Activated CD4-positive, alpha-beta T cell treated with anti-CD3 and anti-CD28 coated beads for 1 hour (primary cell): ENCODE measurements at places on chromosomes 1 and 21.

- DNase-seq = no peak
These were observed 22.3 kb upstream of the TTF2 start for GRCh38 chr1:117037802-117038201.

DNA sequence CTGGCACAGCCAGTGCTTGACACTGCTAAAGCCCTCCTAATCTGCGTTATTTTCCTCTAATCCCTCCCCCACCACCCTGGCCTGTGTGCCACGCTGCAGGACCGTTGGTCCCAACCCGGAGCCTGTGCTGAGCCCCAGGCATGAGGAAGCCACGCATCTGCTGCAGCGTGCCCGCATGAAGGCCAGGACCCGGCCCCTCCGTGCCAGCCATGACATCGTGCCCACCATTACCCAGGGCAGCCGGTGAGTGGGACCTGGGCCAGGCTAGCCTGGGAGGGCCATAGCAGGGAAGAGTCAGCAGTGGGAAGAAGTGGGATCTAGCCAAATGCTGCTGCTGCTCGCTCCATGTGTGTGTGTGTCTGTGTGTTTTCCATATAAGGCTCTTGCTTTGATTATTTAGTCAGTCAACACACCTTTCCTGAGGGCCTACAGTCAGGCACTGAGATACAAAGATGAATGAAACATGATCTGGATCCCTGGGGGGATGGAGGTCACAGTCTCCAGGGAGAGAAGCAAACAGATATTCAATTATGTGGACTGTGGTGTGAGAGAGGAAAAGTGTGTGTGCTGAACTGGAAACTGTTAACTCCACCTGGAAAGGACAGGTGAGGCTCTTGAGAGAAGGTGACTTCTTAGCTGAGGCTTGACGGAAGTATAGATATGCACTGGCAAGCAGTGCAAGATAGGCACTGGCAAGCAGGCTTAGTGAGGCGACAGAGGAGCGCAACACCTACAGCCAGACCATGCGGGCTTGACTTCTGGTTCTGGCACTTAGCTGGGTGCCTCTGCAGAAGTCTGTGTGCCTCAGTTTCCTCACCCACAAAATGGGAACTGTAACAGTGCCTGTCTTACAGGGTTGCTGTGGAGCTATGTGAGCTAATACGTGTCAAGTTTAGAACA, 15.9 kb downstream of the KIAA1614 start:
- DNase-seq = no peak

GRCh38 chr1:238001818-238002217, 111.1 kb upstream of the ZP4 start:
- no peak for DNase-seq

DNA sequence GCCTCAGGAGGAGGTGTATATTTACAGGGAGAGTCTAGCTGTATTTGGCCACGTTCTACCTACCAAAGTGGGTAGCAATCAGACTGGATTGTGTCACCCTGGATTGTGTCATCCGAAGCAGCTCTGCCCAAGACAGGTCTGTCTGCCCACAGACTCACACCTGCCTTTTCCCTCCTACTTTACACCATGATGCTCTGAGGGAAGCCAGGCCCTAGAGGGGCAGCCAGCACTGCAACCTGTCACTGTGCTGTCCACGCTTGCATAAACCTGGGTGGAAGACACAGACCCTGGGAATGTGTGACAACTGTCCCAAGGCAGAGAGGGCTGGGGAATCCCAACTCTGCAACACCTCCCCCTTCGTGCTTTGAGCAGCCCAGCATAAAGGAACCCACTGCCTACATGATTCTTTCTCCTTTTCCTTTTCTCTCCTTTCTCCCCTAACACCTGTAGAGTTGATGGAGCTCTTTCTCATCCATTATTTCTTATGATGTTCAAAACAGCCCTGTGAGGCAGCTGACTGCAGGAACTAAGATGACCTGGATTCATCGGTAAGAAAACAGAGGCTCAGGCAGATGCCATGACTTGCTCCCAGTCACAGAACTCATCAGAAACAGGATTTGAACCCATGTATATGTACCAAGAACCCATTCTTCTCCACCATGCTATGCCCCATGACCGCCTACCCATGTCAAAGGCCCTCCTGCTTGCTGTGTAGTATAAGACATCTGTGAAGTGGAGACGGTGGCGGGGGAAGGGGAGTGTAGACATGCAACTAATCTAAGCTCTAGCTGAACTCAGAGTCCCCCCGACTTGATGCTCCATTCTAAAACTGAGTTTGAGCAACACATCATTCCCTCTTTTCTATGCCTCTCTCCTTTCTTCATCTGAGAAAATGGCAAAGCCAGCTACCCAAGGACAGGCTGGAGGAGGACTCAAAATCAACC, 55.9 kb downstream of the ITPKB start:
- DNase-seq = no peak

GRCh38 chr1:111739925-111740765, 950 bp upstream of the INKA2 start:
- no peak for DNase-seq

- no peak for DNase-seq
These were observed 82.8 kb upstream of the KCNE2 start for GRCh38 chr21:34280959-34281358.

DNA sequence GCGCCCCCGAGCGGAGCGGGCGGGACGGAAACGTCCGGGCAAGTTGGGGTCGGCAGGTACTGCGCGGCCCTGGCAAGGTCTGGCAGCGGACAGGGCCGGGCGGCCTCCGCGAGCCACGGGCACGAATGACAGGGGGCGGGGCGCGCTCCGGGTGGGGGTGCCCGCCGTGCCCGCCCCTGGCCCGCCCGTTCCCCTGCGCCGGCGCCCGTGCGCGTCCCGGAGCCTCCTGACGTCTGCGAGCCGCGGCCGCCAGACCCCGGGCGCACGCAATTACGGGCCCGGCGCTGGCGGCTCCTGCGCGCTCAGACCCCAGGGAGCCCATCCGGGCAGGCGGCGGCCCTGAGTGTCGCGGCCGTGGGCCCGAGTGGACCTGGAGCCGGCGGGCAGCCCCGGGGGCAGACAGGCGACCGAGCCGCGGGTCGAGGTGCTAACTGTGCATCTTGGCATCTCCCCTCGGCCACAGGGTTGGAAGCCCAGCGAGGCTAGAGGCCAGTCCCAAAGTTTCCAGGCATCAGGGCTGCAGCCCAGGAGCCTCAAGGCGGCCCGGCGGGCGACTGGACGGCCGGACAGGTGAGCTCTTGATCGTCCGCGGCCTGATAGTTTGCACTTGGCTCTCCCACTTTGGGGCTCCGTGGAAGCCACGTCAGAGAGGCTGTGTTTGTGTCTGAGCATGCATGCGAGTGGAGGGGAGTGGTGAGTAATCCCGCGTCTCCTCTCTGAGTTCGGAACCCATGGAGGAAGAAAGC, 918 bp downstream of the MIB2 start:
- no peak for DNase-seq

- DNase-seq = no peak
These were observed 558.2 kb upstream of the PRMT6 start for GRCh38 chr1:106498238-106498637.

DNA sequence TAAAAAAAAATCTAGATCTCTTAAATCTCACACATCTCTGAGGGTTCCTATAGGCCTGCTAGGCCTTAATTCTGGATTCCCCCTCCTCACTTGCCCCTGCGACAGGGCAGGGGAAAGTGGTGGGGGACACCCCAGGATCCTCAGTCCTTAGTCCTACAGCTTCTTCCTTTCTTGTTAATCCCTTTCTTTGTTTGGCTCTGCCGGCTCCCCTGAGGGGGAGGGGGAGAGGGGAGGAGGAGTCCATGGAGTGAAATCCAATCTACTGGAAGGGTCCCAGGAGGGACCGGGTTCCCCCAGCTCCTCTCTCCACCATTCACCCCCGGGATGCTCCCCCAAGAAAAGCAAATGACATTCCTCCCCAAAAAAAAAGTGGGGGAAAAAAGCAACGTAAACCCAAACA, 8.5 kb downstream of the MEX3A start:
- DNase-seq = no peak

- DNase-seq = no peak
These were observed 8.2 kb downstream of the SSX2IP start for GRCh38 chr1:84682047-84682446.

DNA sequence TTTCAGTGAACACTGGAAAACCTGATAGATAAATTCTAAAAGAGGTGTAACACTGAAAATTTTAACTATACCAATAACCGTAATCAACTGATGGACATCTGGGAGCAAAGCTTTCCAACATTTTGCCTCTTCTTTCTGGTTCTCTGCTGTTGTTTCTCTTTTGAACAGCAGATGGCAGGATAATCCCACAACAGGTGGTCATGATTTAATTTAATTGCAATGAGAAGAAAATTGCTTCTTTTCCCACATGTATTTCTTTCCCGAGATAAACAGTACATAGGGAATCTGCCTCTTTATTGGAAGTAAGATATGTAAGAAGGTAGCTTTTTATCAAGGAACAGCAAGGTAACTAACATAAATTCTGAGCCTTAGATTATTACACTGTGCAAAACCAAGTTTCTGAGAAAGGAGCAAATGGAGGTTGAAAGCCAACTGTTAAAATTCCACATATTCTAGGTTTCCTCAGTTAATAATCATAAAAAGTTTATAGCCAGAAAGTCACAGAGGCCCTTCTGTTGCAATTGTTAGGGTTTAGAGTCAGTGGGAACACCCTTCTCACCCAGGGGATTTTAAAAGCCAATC, 72.9 kb downstream of the RPS6KA1 start:
- no peak for DNase-seq

- DNase-seq = peak; percentile 52
These were observed 73.2 kb upstream of the ABCG1 start for GRCh38 chr21:42145569-42146272.

- DNase-seq = no peak
These were observed 15.4 kb downstream of the HDAC1 start for GRCh38 chr1:32307324-32307723.

DNA sequence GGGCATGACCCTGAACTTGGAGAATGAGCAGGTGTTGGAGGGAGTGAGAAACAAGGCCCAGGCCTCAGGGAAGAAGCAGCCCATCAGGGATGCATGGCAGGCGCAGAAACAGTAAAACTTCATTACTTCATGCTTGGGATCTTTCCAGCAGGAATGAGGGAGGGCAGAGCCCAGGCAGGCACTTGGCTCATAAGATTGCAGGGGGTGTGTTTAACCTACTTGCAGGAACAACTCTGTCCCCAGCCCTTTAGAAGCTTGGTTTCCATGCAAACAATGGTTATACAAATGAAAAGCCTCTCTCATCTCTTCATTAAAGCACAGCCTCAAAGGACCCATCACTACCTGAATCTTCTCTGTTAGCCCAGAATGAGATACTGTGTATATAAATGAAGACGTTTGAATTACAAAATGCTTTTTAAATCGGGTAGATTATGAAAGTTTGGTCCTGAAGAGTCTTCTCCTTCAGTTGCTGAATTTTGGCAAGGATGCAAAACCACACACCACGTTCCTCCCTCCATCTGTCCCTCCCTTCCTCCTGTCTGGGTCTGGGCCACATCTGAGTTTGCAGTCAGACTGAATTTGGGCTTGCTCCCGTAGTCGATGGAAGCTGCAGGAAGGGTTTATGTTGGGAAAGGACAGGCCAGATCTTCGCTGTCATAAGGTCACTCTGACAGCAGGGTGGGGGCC, 154.4 kb upstream of the KLHDC7A start:
- no peak for DNase-seq

- no peak for DNase-seq
These were observed 490.6 kb downstream of the KIF26B start for GRCh38 chr1:245645406-245645805.

DNA sequence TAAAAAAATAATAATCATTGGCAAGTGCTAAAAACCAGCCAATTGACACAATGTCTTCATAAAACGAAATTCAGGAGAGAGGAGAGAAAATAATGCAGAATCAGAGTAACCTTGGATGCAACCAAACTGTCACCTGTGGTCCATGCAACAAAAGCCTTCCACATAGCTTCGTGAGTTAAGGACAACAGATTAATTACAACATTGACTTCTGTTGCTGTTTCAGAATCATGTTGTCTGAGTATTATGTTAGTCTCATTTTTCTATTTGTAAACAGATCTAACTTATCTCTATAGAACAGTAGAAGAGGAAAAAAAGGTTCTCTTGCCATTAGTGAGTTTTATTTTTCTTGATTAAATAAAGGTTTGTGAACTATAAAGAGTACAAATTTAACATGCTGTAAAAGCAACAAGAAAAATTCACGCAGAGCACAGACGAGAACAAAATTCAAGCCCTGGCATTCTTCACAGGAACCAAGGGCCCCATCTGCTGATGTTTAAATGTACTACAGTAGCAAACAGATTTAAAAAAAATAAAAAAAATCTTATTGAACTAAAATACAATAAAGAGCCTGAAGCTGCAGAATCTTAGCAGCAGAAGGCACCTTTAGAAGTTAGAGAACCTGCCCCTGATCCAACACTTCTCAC, 381.1 kb upstream of the PKN2 start:
- DNase-seq = no peak

- no peak for DNase-seq
These were observed 35.1 kb downstream of the SLC44A3 start for GRCh38 chr1:94855307-94855700.

DNA sequence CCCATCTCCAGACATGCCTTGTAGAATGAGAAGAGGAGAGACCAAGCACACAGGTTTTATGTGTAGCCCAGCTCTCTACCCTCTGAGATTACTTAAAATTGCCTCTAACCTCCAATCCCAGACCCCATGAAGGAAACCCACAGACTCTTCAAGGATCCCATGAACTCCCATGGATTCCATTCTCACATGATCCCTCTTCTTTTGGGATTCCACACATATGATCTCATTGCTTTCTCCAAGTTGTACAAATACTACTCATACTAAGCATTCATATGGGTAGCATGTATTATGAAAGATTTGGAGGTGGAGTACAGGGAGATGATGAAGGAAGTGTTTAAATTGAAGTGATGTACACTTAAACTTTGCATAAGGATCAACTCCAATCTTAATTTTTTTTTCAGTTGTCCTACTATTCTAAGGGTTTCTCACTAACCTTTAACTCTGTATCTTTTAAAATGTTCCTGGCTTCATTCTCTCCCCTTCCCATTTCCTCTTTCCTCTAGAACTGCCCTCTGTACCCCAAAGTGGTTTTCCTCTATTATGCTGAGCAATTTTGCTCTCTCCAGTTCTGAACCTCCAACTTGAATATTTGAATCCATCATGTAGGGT, 41.6 kb downstream of the MFSD2A start:
- DNase-seq = no peak

GRCh38 chr1:228013935-228014930, 7.4 kb downstream of the WNT3A start:
- peak; percentile 4 for DNase-seq

GRCh38 chr1:103283841-103284669, 175.7 kb upstream of the COL11A1 start:
- no peak for DNase-seq

DNA sequence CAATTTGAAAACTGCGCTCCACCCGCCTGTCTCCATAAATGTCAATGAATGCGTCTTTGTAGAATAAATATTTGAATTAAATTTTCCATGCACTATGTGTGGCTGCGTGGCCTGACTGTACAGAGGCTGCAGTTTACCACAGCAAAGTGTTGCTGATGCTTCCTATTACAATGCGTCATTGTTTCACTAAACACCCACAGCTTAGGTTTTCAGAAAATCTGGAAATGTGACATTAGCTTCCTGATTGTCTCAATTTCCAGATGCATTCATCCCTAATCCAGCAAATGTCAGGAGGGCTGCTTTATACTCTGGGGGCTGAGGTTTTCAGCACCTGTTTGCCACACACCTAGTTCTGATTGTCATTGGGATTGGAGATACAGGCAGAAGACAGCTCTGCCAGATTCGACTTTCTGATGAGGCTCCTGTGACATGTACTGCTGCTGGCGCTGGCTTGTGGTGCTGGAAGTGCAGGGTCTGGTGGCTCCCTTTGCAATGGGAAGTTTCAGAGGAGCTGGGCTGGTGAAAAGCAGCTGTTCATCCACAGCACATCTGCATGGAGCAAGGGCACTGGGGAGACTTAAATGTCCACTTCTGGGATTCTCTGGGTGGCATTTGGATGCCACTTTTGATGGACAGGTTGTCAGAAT, 40.0 kb downstream of the URB2 start:
- DNase-seq = no peak

- DNase-seq = no peak
These were observed 22.7 kb downstream of the UTP25 start for GRCh38 chr1:209850342-209850979.
